Heart left ventricle (tissue), 16 donors: ENCODE measurements at places on chromosomes 1 and 21. TPM values are rescaled to one million over a fixed set of nuclear protein-coding genes. Genes with fewer than 3 reads are reported as not detected.

DNA sequence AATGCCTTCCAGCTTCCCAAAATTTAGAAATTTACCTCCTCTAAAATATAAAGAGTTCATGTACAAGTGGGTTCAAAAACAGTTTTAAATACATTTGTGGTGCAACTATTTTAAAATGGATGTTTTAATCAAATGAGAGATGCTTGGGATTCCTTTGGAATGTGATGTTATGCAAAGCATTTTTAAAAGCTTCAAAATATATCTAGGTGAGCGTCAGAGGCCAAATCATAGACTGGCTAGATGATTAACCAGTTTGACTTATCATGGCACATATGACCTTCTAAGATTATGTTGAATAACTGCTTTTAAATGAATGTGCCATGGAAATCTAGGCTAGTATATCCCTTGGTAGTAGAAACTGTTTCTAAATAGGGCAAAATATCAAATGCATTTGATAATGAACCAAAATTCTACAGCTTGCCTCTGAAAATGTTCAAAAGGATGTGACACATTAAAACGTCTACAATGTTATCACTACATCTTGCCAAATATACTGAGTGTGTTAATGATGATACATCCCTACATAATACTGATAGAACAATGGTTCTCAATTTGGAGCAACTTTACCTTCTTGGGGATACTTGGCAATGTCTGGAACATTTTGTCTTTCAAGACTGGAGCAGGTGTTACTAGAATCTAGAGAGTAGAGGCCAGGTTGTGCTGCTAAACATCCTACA, 650.9 kb upstream of the ADGRL2 start:
- no peak for DNase-seq

- DNase-seq: no peak
Observed at GRCh38 chr1:17189632-17189990, 15.3 kb upstream of the PADI1 start.

- DNase-seq: peak; percentile 59
Observed at GRCh38 chr1:52601991-52602855, at the start of gene GPX7. Gene GPX7, plus strand, starts transcription at chr1:52602371. Its CDS starts 39 bp downstream, at chr1:52602410.

The ANGPTL3 gene
- total RNA-seq: not detected

- DNase-seq: peak; percentile 62
Observed at GRCh38 chr1:12168451-12169160, 1.8 kb downstream of the TNFRSF1B start.

The TMEM269 gene
- total RNA-seq: not detected

DNA sequence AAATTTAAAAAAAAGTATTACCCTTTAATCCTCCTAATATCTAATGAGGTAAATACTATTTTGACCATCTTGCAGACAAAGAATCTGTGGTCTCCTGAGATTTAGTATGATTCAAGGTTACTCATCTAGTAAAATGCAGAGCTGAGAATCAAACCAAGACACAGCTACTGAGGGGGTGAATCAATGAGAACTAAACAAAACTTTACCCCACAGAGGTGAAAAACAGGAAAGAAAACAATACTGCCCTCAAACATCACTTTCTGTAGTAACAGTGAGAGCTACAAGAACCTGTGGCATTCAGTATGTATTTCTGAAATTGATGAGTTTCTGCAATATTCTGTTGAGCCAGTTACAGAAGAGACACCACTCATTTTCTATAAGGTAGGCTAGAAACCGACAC, 85.1 kb downstream of the JAK1 start:
- no peak for DNase-seq

DNA sequence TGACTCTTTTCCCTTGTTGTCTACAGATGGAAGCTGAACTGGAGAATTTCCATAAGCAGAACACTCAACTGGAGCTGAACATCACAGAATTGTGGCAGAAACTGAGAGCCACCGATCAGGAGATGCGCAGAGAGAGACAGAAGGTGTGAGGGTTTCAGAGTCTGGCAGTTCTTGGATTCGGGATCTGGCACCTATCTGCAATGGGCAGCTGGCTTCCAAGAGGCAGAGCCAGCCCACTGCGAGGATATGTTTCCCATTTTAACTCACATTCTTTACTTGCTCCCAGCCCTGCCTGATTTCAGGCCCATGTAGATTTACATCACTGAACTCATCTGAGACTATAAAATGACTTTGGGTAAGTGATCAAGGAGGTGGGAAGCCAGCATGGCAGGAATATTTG, 37.3 kb upstream of the TMEM125 start:
- DNase-seq: no peak

GRCh38 chr1:177256153-177257075, 85.7 kb downstream of the BRINP2 start:
- peak; percentile 60 for DNase-seq

DNA sequence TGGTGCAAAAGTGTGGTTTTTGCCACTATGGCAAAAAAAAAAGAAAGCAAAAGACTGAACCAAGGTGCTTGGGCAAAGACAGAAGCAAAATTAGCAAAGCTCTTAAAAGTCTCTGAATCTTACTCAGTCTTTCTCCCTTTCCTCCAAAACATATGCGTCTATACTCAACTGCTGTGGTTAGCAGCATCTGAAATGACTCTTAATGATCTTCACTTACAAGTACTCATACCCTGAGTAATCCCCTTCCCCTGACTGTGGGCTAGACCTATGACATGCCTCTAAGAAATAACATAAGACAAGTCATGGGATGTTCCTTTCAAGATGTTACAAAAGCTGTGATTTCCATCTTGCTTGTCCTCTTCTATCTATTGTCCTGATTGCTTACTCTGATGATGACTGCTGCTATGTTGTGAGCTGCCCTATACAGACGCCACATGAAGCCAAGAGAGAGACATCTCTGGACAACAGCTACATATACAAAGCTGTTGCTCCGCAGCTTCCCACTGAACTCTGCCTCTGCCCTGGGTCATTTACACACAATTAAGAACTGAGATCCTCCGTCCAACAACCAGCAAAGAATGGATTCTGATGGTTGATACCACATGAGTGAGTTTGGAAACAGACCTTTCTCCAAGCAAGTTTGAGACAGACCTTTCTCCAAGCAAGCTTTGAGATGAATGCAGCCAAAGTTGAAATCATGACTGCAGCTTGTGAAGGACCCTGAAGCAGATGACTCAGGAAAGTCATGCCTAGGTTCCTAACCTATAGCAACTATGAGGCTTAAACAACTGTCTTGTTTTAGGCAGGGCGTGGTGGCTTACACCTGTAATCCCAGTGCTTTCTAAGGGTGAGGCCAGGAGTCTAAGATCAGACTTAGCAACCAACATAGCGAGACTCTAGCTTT, 55.2 kb downstream of the PUM1 start:
- no peak for DNase-seq

The IFNLR1 gene
- 2.7 TPM for total RNA-seq

The TCEA3 gene
- total RNA-seq: 65.2 TPM

- DNase-seq: no peak
Observed at GRCh38 chr21:41885341-41886024, 6.3 kb upstream of the PRDM15 start.

DNA sequence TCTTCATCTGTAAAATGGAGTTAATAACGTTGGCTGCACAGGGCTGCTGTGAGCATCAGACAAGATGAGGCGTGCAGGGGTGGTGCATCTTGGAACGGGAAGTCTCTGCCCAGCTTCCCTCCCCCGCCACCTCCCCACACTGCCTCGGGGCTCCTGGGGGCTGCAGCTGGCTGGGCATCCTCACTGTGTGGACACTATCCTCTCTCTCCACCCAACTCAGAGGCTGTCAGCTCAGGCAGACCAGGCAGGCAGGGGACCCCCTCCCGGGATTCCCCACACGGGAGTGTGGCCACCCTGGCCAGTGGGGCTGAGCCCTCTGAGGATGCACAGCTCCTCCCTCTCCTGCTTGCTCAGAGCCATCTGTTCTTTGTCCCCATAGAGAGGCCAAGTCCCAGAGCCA, 122.7 kb downstream of the CCDC185 start:
- DNase-seq: no peak

GRCh38 chr1:247204177-247204647, 32.4 kb upstream of the ZNF124 start:
- DNase-seq: no peak

GRCh38 chr21:42781150-42781970, 98.0 kb downstream of the WDR4 start:
- DNase-seq: no peak

DNA sequence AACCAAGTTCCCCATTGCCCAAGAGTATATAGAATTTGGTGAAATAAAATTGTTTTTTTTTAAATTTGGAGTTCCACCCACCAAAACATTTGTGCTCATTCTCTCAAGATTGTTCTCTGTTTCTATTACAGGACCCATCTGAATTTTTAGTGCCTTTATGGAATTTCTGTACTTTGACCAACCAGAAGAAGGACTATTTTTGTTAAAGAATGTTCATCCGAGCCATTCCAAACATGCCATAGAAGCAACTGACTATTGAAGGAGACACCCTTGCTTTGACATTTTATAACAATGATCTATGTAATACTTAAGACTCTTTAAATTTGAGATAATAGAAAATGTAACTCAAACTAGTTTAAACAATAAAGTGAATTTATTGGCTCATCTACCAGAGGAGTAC, 655.7 kb upstream of the ADAMTS5 start:
- DNase-seq: no peak

The SMIM11 gene
- 2.3 TPM for total RNA-seq

- DNase-seq: no peak
Observed at GRCh38 chr1:117312453-117313138, 54.7 kb upstream of the MAN1A2 start.

DNA sequence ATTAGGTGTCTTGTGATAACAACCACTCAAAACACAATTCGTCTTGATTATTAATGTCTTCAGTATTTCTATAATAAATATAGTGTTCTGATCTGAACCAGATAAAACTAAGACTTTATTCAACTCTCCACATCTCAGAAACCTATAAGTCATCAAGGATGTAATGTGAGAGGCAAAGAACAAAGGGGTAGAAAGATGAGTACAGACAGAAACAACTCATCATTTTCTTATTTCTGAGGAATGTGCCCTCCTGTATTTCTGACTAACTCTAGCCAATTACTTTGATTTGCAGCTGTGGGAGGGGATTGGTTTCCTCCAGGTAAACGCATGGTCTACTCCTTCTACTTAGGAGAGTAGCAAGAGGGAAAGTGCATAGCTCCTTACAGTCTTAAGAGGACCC, 73.7 kb upstream of the ST6GALNAC5 start:
- DNase-seq: no peak

GRCh38 chr1:228972576-228972975, 237.3 kb downstream of the RHOU start:
- no peak for DNase-seq

The CDK18 gene
- 127 TPM for total RNA-seq

The SH3BGRL3 gene
- 74.1 TPM for total RNA-seq

- no peak for DNase-seq
Observed at GRCh38 chr1:3089490-3089889, 20.5 kb downstream of the PRDM16 start.

- no peak for DNase-seq
Observed at GRCh38 chr1:194184425-194184824, 998.0 kb upstream of the B3GALT2 start.

The SMYD3 gene
- 9.4 TPM for total RNA-seq

DNA sequence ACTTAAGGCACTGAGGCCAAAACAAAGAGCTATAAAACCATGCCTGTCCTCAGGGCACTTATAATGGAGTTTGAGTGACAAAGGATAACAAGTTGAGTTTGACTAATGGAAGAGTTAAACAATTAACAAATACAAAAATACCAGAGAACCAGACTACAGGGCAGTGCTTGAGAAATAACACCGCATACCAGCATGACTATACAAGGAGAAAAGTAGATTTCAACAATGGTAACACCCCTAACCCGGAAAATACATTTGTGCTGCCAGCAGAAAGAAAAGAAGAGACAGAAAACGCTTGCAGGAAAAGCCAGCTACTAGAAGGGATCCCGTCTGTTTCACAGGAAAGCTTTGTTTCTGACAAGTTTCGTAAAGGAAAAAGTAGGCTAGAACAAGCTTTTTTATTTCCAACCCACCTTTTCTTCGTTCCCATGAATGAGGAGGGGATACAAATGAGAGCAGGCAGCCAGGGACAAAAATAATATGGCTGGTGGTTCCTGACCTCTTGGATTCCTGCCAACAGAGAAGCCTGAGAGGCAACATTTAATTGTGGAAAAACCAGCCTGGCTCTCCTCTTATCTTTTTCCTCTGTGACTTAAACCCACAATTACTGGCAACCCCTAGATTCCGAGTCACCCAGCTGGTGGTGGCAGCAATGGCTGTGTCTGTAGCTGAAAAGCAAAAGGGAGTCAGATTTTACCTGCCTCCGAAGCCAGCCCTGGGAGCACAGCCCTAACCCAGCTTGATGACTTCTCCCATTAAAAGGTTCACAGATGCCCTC, 56.5 kb downstream of the WLS start:
- no peak for DNase-seq

DNA sequence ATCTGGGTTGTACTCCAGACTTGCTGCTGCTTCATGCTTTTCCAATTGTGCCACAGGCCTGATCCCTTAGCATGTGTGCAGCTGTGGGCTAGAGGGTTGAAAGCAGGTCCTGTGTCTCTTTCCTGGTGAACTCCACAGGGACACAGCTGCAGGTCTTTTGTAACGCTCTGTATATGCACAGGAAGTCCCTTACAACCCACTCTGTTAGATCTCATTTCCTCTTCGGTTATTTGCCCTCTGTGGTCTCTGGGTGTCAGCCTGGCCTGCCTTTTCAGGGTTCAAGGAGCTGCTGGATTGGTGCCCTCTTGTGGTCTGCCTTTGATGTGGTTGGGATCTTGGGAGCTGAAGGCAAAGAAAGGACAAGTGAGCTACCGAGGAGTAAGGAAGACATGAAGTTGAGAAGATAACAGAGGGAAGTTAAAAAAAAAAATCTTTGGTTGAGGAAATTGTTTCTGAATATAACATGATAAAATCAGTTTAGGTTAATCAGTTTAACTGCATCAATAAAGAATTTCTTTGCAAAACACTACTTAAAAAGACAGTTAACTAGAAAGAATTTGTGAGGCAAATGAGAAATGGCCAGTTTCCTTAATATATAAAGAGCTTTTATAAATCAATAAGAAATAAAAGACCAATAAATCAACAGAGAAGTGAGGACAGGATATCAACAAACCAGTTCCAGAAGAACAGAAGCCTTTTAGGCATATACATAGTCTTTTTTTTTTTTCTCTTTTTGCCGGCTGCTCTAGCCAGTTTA, 44.1 kb downstream of the UCK2 start:
- peak; percentile 46 for DNase-seq

DNA sequence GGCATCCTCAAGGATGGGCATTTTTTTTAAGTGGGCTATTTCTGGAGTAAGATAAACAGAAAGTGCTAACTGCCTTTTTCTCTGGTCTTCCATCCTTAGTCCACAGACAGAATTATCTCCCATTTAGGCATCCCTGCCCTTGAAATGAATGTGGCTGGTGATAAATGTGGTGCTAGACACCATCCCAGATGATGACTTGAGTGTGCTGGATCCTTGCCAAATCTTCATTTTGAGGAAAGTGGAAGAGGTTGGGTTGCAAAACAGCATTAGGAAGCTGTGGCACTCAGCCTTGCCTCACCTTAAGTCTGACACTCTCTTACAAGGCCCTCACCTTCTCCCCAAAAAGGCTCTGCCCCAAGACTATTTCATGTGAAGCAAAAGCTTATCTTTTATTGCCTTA, 19.2 kb downstream of the MAB21L3 start:
- DNase-seq: no peak

- DNase-seq: no peak
Observed at GRCh38 chr1:151009206-151009587, 948 bp downstream of the PRUNE1 start.

The DCST2 gene
- total RNA-seq: 0.25 TPM
